HuH-7 (cell line): ENCODE measurements at places on chromosomes 2 and 18.

DNA sequence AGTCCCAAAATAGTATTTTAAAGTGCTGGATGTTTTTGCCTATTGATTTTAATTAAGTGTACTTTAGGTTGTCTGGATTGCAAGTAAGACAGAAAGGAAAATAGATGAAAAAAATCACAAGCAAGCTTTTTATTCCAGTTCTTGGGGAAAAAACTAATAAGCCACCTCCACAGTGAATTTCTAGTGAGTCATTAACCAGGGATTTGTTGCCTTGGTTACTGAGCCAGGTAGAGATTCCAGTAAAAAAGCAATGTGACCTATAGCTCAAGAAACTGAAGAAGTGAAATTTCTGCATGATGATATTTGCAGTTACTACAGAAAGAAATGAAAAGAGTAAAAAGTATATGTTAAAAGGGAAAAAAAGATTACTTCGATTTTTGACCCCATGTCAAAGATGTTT lies 160.6 kb downstream of the METTL4 start:
- DNase-seq: peak; percentile 15

- no peak for DNase-seq
These were observed 128.2 kb downstream of the AKAIN1 start for GRCh38 chr18:5068851-5069250.

- DNase-seq: no peak
These were observed 48.0 kb downstream of the ANTXR1 start for GRCh38 chr2:69060938-69061501.

- DNase-seq: no peak
These were observed 190.4 kb downstream of the SNTG2 start for GRCh38 chr2:1141079-1141478.
